Smooth muscle cell of the brain vasculature (primary cell): ENCODE measurements at places on chromosomes 3 and 15.

GRCh38 chr3:140424726-140425125 lies 253.1 kb upstream of the TRIM42 start:
- DNase-seq, result no peak

DNA sequence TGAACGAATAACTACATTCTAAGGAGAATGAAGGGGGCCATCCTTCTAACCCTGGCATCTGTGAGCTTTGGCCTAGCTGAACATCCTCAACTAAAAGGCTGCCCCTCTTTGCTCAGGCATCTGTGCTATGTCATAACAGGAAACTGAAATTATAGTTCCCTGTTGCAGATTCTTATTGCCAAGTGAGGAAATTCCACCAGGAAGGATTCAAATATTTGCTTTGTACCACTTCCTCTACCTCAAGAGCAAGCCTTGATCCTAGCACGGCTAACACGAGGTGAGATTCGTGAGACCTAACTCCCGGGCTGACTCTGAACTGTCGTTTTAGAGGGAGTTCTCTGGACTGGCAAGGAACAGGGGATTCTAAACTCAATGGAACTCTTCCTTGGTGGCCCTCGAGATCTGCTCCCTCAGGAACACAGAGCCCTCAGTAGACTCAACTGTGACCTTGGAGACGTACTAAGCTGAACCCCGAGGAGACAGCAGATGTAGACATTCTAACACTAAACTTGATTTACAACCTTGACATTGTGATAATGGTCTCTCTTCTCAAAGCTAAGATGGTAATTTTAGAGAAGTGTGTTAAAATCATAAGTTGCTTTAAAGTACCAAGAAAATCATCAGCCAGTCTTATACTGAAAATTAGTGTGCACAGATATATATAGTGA lies 4.2 kb downstream of the SPG21 start:
- DNase-seq, result no peak

DNA sequence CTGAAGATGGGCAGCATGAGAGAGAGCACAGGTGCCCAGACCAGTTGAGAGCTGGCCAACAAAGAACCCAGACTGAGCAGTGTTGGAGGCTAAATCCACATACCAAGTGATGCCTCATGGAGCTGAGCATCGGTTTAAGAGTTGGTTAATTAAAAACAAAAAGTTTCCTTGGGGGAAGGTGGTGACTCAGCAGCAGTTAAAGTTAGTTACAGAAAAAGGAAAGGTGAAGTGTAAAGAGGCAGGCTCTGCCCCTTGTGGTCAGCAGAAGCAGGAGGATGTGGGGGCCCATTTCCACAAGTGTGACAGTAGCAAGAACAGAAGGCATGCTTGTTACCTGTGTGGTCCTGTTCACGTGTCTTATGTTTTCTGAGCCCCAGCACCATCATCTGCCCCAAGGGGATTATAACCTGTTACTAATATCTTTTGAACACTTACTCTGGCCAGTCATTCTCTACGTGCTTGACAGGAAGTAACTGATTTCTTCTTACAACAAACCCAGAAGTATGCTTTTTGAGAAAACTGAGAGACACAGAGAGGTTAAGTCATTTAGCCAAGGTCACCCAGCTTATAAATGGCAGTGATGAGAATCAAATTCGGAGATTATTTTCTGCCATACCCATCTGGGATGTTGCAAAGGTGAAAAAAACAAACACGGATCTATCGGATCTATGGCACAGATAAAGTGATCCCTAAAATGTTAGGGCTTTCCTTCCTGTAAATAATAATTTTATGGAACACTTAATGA lies 91.0 kb downstream of the EPHB1 start:
- no peak for DNase-seq

DNA sequence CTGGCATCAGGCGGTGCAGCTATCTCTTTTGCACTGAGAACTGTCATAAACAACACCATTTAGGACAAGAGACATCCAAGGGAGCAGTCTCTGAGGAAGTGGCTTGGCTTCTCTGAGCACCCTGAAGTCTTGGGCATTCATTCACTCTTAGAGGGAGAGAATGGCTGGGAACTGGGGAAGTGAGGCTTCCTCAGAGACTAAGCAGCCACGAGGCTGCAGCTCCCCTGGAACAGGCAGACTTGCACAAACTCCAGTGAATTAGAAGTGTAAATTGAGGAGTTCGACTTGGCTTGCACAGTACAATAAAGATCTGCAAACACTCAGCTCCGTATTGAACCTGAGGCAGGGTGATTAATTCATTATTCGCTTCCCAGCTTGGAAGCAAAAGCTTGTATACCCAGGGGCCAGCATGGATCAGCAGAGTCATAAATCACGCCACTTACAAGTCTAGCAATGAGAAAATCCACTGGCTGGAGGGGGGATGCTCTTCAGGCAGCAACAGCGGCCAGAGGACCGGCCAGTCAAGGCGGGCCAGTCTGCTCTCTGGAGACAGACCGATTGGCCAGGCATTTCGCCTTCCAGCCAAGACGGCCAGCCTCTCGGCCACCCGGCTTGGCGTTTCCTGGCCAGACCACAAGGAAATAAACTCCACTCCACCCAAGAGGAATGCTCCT lies 118.8 kb upstream of the ADPGK start:
- DNase-seq, result no peak

GRCh38 chr15:81567924-81568323 lies 193.9 kb upstream of the TMC3 start:
- no peak for DNase-seq

GRCh38 chr3:195802795-195803194 lies 8.9 kb downstream of the MUC4 start:
- no peak for DNase-seq

- DNase-seq, result no peak
These were observed 291.6 kb upstream of the CFAP20DC start for GRCh38 chr3:59341459-59341858.

GRCh38 chr15:95175914-95176658 lies 944.7 kb downstream of the MCTP2 start:
- DNase-seq, result no peak

GRCh38 chr15:72502220-72502809 lies 28.2 kb downstream of the ARIH1 start:
- no peak for DNase-seq

GRCh38 chr3:13822042-13822441 lies 57.8 kb downstream of the WNT7A start:
- DNase-seq, result no peak

- DNase-seq, result no peak
These were observed 10.7 kb downstream of the BDH1 start for GRCh38 chr3:197545101-197545500.
